ENCODE measurements at places on chromosomes 7 and 10.

GRCh38 chr10:99232360-99232999 lies 3.2 kb downstream of the HPSE2 start:
- no peak for DNase-seq

DNA sequence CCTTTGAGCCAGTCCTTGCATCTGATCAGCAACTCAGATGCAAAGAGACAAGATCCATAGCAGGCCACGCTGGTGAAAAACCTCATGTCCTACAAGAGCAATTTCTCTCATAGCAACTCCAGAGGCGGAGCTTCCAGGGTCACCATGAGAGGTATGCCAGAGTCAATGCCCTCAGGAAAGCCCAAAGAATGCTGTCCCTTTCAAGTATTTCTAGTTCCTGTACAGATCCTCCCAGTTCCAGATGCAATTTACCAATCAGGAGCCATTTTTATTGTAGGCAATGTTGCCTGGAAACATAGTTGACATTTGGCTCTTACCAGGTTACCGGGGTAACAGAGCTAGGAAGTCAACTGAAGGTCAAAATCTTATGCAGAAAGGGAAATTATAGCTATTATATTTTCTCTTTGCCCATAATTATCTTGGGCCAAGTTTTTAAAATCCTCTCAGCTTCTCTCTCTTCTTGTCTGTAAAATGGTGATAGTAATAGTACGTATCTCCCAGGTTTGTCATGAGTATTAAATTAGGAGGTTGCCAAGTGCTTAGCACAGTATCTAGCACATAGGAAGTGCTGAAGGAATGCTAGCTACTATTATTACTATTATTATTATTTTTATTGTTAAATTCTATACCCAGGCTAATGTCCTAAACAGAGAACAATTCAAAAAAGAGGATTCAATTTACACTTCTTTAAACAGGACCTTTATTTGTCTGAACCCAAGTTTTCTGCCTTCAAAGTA lies 46.3 kb upstream of the TM9SF3 start:
- DNase-seq = no peak

- DNase-seq = no peak
These were observed 42.9 kb downstream of the HK1 start for GRCh38 chr10:69321039-69321715.

DNA sequence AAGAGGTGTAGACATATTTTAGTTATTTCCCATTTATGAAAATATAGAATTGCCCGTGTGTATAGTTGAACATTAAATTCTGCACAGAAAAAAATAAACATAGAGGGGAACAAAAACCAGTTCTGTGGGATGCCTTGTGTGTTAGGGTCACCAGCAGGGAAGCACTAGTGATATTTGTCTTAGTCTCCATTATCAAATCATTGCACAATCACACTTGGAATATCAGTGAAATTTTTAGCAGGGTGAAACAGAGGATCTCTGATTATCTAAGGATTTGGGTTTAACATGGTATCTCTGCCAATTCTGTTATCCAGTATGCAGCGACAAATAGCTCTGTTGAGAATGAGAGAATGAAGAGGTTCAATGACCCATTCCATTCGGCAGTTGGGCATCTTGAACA lies 496.0 kb upstream of the POM121L12 start:
- no peak for DNase-seq

DNA sequence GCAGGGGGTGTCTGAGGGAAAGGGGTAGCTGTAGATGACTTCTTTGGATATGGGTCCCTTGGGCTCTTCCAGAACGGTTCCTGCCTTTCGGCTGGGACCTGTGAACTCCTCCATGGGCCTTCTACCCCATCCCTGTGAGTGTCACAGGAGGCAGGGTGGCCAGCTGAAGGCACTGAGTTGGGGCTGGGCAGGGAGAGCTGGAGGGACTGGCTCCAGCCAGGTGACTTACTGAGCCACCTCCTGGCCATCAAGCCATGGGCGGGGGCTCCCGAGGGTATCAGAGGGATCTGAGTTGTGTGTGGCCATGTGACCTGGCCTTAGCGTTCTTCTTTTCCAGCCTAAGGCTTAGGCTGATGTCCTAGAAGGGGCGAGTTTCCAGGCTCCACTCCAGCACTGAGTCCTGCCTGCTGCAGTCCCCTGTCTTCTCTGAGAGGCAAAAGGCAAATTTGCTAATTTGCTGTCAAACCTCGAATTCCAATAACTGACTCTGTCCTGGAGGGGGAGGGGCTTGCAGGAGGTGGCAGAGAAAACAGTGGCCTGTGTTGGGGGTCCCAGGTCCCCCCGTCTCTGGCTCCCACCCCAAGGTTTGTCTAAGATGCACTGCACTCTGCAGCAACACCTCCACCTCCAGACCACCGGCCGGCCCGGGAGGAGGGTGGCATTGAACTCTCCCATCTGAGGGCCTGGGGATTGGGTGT lies 27.2 kb downstream of the ADCYAP1R1 start:
- no peak for DNase-seq

DNA sequence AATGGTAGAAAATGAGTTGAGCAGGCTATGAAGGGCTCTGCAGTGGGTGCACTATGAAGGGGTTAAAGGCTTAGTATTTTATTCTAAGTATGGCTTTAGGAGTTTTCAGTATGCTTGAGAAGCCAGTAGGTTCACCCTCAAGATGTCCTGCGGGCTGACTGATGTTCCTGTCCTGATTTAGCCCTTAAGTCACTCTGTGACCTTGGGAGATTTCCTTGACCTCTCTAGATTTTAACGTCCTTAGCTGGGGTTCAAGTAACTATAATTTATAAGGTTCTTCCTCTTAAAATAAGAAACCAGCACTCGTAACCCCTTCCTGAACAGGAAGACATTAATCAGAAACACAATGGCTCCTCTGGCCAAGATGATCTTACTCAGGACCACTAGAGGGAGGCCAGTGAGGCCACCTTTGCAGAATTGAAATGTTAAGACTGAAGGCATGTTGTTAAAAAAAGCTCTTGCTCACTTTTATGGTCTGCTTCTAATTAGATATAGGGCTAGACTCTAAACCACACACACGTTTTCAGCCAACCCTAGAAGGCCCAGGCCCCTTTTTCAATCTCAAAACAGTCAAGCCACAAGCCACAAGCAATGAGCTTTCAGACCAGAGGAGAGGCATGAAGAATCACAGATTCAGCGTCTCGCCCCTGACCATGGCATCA lies 41.9 kb downstream of the CDK1 start:
- DNase-seq = peak; percentile 69

GRCh38 chr10:80596391-80597257 lies 58.9 kb downstream of the SH2D4B start:
- no peak for DNase-seq

DNA sequence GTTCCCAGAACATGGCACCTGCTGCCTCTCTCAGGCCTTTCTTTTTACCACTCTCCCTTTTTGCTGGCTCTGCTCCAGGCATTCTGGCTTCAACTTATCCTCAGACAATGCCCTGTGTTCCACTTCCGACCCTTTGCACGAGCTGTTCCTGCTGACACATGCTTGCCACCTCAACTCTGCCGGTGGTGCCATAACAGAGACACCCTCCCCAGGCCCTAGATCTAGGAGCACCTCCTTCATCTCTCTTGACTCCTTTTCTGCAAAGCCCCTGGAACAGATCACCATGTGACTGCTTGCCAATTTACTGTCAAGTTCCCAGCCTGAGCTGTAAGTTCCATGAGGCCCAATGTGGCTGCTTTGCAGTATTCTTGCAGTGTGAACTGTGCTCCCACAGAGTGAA lies 256.0 kb upstream of the MKI67 start:
- DNase-seq = no peak

DNA sequence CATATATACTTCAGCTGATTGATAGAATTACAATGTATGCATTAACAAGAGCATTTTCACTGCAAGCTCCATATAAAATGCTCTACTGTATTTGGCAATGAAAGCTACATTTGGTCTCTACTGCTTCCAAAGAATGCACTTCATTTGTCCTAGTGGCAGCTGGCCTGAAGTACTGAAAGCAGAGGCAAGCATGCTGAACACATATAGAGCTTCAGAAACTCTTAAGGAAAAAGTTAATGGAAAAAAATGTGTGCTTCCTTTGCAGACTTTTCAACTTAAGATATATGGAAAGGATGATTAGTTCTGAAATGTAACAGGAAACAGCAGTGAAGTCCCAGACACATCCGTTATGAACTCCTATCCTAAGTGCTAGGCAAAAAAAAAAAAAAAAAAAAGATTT lies 537.1 kb upstream of the POM121L12 start:
- no peak for DNase-seq

GRCh38 chr10:35907548-35907947 lies 265.5 kb upstream of the FZD8 start:
- no peak for DNase-seq

DNA sequence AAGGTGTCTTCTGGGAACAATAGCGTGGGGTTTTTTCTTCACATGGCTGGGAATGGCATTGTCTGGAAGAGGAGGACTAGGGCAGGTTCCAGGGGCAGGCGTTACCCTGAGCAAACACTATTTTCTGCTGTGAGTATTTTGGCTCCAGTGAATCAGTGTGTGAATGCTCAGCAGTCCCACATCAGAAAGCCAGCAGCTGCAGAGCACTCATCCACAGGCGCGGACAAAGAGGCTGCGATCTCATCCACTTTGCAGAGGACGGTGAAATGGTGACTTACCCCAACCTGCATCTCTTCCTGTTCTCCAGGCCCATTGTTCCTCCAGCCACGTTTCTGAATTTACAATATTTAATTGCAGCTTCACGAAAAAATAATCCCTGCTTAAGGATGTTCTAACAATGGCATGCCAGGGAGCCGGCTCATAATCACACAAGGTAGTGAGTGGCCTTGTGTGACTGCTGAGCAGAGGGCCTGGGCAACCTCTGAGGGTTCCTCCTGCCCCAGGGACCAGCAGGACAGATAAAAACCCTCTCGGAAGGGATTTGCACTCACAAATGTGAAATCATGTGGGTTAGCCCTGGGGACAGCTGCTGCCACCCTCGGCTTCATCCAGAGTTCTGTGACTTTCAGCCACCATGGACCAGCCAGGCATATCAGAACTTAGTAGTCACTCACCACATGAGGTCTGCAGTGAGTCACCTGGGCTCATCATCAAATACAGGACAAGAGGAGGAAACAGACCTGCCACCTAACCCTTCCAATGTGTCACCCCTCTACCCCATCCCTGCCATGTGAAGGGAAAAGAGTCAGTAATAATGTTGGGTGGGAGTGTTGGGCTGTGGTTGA lies 65.0 kb upstream of the EN2 start:
- DNase-seq = no peak

- DNase-seq = no peak
These were observed 212.7 kb upstream of the ZNF804B start for GRCh38 chr7:88546808-88547207.

GRCh38 chr7:138116141-138116540 lies 39.9 kb downstream of the AKR1D1 start:
- DNase-seq = no peak

DNA sequence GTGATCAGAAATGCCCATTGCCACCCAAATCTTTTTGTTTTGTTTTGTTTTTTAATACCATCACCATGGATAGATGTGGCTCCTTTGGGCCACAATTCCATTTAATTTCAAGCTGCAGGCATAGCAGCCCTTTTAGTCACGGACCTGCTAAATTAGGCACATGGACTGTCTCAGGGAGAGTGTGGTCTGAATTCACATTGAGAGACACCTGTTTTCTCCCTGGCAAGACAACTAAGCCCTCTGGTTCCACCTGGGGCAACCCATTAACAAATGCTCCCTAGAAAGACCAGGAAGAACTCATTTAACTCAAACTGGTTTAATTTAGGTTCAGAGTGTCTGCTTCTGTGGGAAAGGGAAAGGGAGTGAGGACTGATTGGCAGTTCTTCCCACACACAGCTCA lies 88.2 kb upstream of the ANKRD1 start:
- no peak for DNase-seq

DNA sequence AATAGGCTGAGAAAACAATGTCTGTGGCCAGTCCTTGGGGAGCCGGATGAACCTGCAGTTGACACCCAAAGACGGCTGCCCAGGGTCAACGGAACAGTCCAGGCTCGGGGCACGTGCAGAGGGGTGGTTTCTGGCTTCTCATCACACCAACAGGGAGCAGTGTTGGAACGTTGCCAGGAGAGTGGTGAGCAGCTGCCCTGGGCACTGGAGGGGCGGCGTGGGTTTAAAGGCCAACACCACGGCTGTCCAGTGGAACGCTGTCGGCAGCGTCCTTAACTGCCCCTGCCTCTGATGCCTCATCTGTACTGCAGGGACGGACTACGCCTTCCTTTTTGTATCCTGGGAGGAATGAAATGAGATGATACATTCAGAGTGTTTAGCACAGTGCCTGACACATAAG lies 19.8 kb downstream of the JCAD start:
- no peak for DNase-seq

GRCh38 chr10:36946598-36946997 lies 178.8 kb upstream of the ANKRD30A start:
- no peak for DNase-seq

DNA sequence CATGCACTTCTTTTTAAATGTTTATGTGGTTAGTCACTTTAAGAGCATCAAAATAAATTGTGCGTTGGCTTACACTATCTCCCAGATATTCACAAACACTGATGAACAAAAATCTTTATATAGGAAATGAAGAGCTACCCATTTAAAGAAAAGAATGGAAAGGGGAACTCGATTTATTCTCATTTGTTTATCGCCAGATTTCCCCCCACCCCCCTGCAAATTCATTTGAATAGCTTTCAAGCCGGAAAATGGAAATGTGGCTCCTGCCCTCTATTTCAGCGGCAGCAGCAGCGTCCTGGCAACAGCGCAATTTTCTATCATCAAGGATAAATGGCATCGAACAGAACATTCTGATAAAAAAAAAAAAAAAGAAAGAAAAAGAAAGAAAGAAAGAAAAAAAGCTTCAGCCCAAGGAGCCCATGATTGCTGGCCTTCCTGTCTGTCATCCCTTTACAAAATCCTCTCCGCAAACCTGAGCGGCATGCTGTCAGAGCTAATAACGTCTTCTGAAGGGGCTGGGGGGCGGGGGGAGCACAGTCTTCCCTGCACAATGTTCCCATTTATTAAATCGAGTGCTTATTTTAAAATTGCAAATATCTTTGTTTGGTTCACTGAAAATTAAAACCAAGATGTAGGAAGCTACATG lies 13.7 kb upstream of the DLX6 start:
- DNase-seq = no peak

DNA sequence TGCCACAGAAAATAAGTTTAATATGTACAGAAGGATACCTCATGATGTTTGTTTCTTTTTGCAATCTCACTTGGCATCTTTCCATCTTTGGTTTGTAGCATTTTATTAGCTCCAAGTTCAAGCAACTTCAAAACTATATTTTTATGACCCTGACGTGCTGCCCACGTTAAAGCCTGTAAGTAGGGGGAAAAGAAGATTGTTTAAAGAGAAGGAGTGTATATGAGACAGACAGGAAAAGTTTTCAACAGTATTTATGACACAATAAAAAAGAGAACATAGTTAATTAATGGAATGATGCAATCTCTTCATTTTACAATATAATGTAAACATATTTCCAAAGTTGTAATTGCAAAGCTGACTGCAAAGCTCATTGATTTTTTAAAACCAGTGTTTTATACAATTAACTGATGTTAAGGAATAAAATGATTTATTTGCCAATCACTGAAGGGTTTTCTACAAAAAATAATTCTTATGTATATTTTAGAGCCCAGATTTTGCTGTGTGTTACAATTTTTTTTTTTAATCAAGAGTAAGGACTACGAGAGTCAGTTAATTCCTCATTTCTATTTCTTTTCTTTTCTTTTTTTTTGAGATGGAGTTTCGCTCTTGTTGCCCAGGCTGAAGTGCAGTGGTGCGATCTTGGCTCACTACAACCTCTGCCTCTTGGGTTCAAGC lies 42.5 kb downstream of the ASZ1 start:
- no peak for DNase-seq

GRCh38 chr7:93889261-93889660 lies 1.3 kb downstream of the TFPI2 start:
- no peak for DNase-seq
